A549 treated with RU486 at 1 μM for 4 hours (cell line): ENCODE measurements at places on chromosomes 7 and 10. TPM values are rescaled to one million over a fixed set of nuclear protein-coding genes. Genes with fewer than 3 reads are reported as not detected.

Gene RBP3
- not detected in 5 replicates for total RNA-seq

Gene ATOH7
- total RNA-seq: 0.23 to 0.43 TPM (median 0.23 TPM) in 5 replicates

Gene FGL2
- total RNA-seq: not detected in 5 replicates

Gene PVRIG
- total RNA-seq: not detected in 5 replicates

Gene CFTR
- total RNA-seq: 0.06 to 0.24 TPM in 2 of 5 replicates, not detected in the others
